Osteocyte (in vitro differentiated cells): ENCODE measurements at places on chromosomes 3 and 15.

- H3K27me3 ChIP-seq, result peaks cover 64% of the 10 kb centered on the region
- peaks cover 3% of the 10 kb centered on the region for H3K4me1 ChIP-seq
- H3K36me3 ChIP-seq, result no peaks in the 10 kb centered on the region
- H3K27ac ChIP-seq, result no peak overlapping the region
- no peak overlapping the region for H3K4me3 ChIP-seq
- DNase-seq, result no peak
These were observed 18.1 kb downstream of the DAZL start for GRCh38 chr3:16587047-16587680.

DNA sequence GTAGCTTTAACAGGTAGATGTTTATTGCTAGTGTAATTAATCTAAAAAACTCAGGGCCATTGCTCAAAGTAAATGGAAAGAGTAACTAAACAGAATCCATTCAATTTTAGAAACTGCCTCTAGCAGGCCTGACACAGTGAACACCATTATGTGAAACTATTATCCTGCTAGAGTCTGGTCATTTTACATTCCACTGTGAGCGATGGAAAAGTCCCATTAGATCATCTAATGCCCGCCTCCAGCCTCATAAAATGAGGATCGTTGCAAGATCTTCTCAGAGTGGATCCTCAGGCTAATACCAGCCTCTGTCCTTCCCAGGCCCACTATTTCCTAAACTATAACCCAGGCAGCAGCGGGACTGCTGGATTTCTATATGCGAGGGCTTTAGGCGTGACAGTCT is 107.7 kb downstream of the WDR76 start:
- no peak overlapping the region for H3K27ac ChIP-seq
- no peak overlapping the region for H3K4me3 ChIP-seq
- no peaks in the 10 kb centered on the region for H3K36me3 ChIP-seq
- no peak for DNase-seq
- H3K4me1 ChIP-seq, result peaks cover 5% of the 10 kb centered on the region

DNA sequence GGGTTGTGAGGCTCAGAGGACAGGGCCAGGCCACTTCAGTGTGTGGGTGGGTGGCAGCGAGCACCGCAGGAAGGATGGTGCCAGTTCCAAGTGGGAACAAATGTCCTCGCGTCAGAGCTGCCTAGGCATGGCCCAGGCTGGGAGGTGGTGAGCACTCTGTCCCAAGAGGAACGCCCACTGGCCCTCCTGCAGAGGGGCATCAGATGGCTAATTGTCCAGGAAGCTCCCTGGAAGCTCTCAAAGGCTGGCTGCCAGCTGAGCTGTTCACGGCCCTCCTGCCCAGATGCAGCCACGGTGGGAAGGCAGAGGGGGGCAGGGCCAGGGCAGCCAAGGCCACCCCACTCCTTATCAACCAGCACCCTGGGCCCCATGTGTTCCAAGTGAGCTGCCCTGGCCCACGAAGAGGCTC is 55.2 kb downstream of the IQSEC1 start:
- H3K27me3 ChIP-seq, result no peaks in the 10 kb centered on the region
- no peak overlapping the region for H3K4me3 ChIP-seq
- H3K27ac ChIP-seq, result peak overlapping the region; percentile 41

DNA sequence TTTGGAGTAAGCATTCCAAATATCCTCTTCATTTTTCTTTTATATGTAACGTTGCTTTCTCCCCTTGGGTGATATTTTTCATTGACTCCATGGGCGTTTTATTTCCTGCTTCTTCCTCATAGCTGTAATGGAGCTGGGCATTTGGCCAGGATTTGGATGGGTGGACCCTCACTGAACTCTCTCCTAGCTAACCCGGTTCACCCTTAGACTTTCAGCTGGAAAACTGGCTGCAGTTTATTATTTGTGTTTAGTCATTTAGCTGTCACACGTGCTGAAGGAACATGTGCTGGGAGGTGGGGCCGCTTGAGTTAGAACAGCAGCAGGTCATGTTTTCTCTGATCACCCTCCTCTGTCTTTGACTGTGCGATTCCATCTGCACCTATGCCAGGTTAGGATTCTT is 407.6 kb downstream of the ZIC1 start:
- H3K4me1 ChIP-seq, result peaks cover 14% of the 10 kb centered on the region
- peak overlapping the region; percentile 61 for H3K27ac ChIP-seq
- H3K4me3 ChIP-seq, result no peak overlapping the region
- H3K36me3 ChIP-seq, result no peaks in the 10 kb centered on the region
- H3K27me3 ChIP-seq, result no peaks in the 10 kb centered on the region
